ENCODE measurements at places on chromosomes 6 and 20.

- DNase-seq = no peak
Measured at GRCh38 chr6:19042420-19042819, 655.3 kb downstream of the RNF144B start.

DNA sequence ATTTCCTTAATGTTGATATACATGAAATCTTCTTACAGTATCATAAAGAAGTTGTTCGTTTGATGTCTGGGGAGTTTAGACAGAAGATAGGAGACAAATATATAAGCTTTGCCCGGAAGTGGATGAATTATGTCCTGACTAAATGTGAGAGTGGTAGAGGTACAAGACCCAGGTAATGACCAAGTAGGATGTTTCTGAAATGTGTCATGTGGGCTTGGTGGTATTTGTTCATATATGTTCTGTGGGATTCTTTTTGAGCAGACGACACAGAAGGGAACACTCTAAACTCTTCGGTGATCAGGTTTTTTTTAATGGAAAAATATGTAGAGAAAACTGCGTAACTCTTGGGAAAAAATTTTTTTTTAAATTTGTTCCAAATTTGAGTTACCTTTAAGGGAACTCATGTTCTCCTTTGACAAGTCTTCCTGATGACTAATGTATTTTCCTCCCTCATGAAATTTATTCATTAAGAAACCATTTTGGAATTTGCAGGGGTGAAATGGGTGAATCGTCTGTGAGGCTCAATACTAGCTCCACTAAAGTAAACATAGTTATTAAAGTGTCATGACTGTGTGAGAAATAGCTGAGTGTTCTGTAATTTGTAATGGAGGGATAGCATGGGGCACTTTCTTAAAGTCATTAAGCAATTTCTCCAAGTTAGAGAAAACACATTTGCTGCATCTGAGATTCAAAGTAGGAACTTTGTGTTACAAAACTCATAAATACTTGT, 100.6 kb downstream of the MAP3K4 start:
- no peak for DNase-seq

- no peak for DNase-seq
Measured at GRCh38 chr6:99606656-99607415, at the start of gene PRDM13. TSS of gene PRDM13 (plus strand) at chr6:99606833. CDS start at chr6:99607035, 202 bp downstream.

- DNase-seq = no peak
Measured at GRCh38 chr6:142802124-142802523, 142.9 kb downstream of the HIVEP2 start.

- no peak for DNase-seq
Measured at GRCh38 chr6:41073968-41074691, 1.4 kb downstream of the NFYA start.

DNA sequence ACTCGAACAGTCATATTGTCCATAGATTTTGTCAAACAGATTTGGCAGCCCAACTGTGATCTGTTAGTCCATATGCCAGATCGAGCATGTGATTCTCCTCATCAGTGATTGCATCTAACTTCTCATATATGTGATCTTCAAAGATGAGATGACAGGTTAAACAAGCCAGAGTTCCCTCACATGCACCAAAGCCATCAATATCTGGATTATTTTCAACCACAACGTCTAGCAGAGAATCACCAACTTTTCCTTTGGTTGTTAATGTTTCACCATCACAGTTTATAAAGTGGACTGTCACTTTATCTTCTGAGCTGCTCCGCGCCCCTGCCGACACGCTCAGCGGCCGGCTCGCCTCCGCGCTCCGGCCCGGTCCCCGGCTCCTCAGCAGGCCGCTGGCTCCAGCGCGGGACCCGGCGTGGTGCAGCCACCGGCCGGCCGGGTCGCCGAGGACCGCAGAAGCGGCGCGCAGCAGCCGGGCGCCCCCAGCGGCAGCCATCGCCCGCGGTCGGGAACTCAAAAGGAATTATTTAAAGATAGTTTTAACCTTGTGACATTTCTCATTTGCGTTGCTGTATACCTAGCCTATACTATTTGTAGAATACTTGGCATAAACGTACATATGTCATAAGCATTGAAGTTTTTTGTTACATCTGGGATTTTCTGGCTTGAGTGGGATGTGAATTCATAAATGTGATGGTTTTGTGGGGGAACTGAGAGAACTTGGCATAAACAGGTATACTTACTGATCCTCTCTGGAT, 40.1 kb upstream of the DYNLRB1 start:
- peak; percentile 23 for DNase-seq

DNA sequence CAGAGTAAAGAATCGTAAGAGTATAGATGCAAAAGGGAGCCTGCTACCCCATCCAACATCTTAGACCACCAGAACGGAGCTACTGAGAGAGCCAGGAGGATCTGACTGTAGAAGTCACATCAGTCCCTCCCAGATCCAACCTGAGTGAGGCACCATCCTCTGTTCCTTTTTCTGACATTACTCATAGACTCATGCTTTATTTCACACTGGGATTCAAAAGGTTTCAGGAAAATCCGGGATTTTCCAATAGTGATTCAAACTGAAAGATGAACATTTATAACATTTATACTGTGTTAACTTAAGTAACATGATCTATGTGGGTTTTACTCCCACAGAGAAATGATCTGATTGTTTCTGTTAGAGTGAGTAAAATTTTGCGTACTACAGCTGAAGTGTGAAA, 868.6 kb upstream of the GJE1 start:
- DNase-seq = no peak

GRCh38 chr20:32830437-32830836, 10.7 kb downstream of the MAPRE1 start:
- DNase-seq = no peak

- DNase-seq = no peak
Measured at GRCh38 chr6:106692819-106693208, 63.4 kb downstream of the QRSL1 start.

- peak; percentile 1 for DNase-seq
Measured at GRCh38 chr6:87473419-87473903, 687 bp downstream of the SLC35A1 start.

DNA sequence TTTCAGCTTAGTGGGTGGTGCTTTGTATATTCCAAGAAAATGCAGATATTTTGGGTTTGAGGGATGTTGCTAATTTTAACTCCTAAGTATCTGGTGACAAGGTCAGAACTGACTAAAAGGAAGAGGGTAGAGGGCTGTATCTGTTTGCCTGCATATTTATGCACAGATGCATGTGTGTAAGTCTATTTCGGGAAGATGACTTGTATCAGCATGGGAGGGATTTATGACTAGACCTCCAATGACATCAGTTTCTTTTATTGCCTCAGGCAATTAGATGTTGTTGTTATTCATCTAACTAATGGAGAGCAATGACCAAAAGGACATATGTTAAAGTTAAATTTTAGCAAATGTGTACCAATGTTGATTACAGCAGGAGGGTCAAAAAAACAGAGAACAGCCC, 734.3 kb downstream of the QKI start:
- no peak for DNase-seq

GRCh38 chr6:156437121-156437879, 339.9 kb upstream of the ARID1B start:
- no peak for DNase-seq

- no peak for DNase-seq
Measured at GRCh38 chr6:137717074-137718073, 149.7 kb upstream of the TNFAIP3 start.

GRCh38 chr6:117601811-117602150, 530 bp downstream of the GOPC start:
- DNase-seq = no peak

DNA sequence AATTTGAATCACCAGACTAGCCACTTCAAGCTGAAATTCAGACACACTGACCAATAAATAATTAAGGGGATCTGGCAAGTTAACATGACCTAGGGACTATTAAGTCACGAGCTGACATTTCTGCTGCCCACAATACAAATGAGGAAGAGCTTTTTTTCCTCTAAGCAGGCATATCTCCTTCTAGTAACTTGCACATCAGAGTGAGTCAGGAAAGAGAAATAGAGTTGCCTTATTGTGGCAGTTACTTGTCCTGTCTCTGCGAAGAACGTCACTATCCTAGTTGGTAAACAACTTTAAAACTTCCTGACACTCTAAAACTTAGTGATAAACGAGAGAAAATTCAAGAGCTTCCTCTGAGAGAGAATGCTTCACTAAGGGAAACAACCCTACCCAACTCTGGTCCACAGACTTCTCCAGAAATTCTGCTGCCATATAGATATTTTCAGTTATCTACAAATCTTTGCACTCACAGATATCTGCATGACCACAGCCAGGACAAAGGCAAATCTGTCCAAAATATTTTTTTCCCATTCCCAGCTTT, 4.2 kb downstream of the PLA2G7 start:
- DNase-seq = no peak

DNA sequence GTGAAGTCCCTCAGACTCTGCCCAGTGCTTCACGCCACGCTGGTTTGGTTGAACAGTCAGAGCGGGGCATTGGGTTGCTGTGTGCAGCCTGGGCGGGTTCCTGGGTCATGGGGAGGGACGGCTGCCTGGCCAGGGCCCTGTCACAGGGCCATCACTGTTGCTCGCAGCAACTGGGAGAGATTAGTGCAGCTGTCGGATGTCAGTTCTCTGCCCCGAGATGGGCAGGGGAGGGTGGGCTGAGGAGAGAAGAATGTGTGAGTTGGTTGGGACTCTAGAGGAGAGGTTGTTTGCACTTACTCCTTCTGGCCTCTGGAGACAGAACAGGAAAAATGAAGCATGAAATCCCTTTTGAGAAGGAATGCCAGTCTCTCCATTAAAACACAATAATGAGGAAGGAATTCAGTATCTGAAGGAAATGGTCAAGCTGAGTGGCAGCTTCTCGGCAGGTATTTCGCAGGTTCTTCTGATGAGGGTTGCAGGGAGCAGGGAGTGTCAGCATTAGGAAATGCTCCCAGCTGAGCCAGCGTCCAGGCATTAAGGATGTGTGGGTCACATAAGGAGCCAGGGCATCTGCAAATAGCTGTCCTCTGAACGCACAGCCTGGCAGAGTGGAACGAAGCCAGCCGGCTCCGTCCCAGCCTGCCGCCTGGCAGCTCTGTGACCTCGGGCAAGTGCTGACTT, 95.9 kb downstream of the SSR1 start:
- DNase-seq = no peak

GRCh38 chr6:40359808-40360207, 227.4 kb downstream of the LRFN2 start:
- DNase-seq = no peak

DNA sequence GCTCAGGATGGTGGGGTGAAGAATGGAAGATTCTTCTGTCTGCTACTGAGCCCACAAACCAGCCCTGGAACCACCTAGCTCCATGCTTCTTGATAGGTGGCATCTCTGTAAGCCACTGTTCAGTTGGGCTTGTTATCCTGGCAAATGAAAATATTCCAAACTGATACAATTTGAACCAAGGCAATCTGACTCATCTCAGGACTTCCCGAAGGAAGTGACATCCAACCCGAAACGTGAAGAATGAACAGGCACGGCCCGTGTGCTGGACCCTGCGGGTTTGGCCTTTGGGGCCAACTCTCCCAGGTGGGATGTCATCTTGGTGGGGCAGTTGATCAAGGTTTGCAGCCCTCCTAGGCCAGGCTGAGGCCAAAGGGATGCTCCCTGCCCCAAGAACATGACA, 160.3 kb downstream of the PREX1 start:
- DNase-seq = no peak

GRCh38 chr6:159800141-159800865, at the start of gene PNLDC1:
TSS of gene PNLDC1 (plus strand) at chr6:159800276. CDS start at chr6:159800308, 32 bp downstream.
- peak; percentile 50 for DNase-seq

- no peak for DNase-seq
Measured at GRCh38 chr6:40409716-40410397, 177.3 kb downstream of the LRFN2 start.

DNA sequence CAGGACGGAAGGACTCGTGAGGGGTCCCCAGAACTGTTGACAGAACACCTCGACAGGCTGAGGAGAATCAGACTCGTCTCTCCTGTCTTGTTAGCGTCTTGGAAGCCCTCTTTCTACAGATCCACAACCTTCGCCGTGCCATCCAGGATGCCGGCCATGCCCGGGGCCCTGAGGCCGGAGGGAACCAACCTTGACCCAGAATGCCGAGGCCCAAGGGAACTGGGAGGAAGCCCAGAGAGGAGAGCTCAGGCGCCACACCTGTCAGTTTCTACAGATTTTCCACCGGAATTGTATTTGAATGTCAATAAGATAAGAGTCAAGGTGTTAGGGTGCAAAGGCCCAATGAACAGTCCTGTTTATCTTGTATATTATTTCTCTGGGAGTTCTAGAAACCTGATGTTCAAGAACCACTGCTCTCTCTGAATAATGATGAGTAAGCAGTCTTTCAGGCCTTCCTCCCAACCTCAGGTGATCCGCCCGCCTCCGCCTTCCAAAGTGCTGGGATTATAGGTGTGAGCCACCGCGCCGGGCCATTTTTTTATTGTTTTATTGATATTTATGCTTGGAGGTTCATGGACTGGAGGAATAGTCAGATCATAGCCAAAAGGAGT, 799 bp upstream of the ME1 start:
- no peak for DNase-seq

- no peak for DNase-seq
Measured at GRCh38 chr20:48736231-48736630, 91.6 kb downstream of the PREX1 start.

DNA sequence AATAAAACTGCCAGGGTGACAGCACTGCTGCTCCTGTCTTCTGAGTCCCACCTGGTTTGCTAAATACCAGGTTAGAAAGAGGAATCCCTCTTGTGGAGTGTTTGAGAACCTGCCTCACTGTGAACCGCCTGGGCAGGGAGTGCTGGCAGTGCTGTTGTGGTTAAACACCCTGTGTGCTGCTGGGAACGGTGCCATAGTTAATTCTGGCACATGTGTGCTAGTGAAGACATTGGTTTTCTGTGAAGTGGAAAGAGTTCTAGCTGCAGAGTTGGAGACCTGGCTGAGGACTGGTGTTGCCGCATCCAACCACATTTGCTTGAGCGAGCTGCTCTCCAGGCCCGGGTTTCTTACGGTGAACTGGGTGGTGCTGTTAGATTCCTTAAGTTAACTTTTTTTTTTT, 72.7 kb downstream of the IGF2R start:
- no peak for DNase-seq

- no peak for DNase-seq
Measured at GRCh38 chr6:19599796-19600464, 237.2 kb upstream of the ID4 start.

- no peak for DNase-seq
Measured at GRCh38 chr6:12049165-12049564, 37.1 kb downstream of the HIVEP1 start.

DNA sequence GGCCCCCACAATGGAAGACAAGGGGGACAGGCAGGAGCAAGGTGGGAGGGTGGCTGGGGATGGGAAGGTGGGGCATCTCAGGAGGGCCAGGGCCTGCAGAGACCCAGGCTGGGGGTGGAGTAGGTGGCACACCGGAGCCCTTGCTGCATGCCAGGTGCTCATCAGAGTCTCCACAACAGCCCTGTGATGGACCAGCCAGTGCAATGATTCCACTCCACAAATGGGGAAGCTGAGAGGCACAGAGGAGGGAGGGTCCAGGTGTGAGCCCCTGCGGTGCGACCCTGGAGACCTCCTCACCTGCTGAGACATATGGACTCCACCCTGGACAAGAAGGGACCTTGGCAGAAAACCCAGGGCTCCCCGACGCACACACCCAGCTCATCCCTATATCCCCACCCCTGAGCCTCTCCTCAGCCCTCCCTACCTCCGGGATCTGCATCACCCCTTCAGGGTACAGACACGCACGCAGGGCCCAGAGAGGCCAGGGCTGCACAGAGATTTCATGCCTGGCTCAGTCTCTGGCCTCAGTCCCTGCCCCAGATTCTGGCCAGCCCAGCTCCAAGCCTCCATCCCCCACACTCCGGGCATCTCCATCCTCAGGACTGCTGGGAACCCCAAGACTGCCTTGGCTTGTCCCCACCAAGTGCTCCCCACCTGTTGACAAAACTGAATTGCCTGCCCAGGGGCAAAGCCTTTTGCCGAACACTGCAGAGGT, 7.1 kb upstream of the GRM4 start:
- no peak for DNase-seq

- no peak for DNase-seq
Measured at GRCh38 chr6:24574809-24575208, 71.2 kb downstream of the KIAA0319 start.

- no peak for DNase-seq
Measured at GRCh38 chr6:113888956-113889630, 31.9 kb downstream of the MARCKS start.
